Kidney capillary endothelial cell (primary cell): ENCODE measurements at places on chromosomes 2 and 18.

GRCh38 chr18:11367351-11367750 lies 218.0 kb upstream of the PIEZO2 start:
- DNase-seq: no peak

- no peak for DNase-seq
Observed at GRCh38 chr18:5444269-5444668, 99.5 kb downstream of the EPB41L3 start.

DNA sequence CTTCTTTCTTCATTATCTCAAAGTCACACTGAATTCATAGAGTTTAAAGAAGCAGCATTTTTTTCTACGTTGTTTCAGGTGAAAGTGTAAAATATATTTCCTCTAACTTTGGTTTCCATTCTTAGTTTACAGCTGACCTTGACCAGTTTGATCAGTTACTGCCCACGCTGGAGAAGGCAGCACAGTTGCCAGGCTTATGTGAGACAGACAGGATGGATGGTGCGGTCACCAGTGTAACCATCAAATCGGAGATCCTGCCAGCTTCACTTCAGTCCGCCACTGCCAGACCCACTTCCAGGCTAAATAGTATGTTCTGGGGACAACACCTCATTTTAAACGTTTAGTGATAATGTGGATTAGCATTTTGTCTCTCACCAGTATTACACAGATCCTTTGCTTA lies 82.4 kb downstream of the PTRHD1 start:
- no peak for DNase-seq

DNA sequence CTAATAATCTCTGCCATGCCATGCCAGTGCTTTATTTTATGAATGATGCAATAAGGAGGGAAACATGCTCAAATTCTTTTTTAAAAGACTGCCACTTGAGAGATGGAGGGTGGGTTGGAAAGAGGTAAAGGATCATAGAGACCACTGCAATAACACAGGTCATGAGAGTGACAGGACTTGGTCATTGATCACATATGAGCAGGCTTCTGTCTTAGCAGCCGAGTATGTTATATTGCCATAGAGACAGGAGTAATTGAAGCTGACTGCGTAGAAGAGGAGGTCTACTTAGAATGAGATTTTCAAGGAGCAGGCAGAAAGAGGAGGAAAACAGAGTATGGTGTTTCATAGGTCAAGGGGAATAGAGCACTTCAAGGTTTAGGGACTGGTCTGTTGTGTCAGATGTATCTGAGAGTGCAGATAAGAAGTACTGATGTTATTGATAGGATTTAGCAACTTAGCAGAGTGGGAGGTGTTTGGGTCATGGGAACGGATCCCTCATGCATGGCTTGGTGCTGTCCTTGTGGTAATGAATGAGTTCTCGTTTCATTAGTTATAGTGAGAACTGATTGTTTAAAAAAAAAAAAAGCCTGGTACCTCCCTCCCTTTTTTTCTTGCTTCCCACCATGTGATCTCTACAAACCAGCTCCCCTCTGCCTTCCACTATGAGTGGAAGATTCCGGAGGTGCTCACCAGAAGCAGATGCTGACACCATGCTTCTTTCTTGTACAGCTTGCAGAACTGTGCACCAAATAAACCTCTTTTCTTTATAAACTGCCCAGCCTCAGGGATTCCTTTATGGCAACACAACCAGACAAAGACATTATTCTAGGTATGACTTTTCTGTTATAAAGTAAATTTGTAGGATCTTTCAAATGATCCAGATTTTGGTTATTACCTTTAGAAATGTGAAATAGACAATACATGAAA lies 32.8 kb downstream of the UGP2 start:
- no peak for DNase-seq

DNA sequence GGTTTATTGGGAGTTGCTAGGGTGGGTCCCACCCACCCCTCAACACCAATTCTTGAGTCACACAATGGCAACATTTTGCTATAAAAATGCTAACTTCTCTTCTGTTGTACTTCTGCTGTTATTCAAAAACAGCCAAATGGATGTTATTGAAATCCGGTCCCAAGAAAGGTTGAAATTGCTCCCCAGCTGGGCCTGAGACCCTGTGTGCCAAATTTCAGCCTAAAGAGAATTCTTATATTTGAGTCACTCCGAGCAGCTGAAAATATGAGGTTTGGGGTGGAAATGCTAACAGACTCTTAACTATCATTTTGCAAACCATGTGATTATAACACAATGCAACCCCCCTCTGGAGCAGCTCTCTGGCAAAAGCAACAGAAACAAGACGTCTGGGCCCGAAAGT lies 27.0 kb upstream of the ACVR1 start:
- no peak for DNase-seq

GRCh38 chr2:216537366-216537765 lies 38.7 kb downstream of the RPL37A start:
- no peak for DNase-seq

- DNase-seq: peak; percentile 1
Observed at GRCh38 chr18:21004726-21005125, 106.9 kb downstream of the ROCK1 start.

- DNase-seq: no peak
Observed at GRCh38 chr2:26679867-26680266, 12.7 kb upstream of the KCNK3 start.

- peak; percentile 7 for DNase-seq
Observed at GRCh38 chr18:66872277-66872676, 268.4 kb upstream of the CDH19 start.

GRCh38 chr2:238761868-238762267 lies 86.0 kb upstream of the TWIST2 start:
- DNase-seq: no peak

- peak; percentile 79 for DNase-seq
Observed at GRCh38 chr2:216221811-216222210, 112.7 kb downstream of the XRCC5 start.

DNA sequence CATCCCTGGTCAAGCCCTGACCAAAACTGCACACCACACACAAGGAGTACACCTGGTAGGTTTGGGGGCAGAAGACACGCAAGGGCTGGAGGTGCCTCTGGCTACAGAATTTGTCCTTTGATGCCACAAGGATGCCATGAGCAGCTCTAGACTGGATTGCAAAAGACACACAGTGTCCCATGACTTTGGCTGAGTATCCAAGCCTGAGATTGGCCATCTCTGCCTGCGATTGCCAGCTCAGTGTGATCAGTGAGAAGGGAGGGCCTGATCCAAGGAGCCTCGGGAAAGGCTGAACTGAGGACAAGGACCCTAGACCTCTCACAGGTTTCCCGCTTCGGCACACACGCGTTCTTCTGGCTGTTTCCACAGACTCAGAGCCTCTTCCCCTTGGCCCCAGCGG lies 60.0 kb upstream of the FOSL2 start:
- DNase-seq: no peak

DNA sequence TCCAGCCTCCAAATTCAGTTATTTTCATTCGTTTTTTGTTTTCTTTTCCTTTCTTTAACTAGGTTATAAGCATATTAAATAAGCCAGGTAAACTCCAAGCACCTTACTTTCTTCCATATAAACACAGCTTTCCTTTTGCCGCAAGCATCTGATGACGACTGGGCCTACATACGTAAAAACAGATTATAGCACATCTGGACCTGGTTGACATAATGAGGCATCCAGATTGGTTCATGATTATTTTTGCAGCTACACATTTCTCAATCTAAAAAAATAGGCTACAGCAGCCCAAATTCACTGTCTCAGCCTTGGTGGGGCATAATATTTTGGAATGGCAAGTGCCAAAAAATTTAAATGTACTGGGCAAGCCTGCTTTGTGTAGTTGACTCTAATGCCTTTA lies 7.7 kb downstream of the CYP1B1 start:
- no peak for DNase-seq
